Airway epithelial cell (primary cell): ENCODE measurements at places on chromosomes 6 and 20. TPM values are rescaled to one million over a fixed set of nuclear protein-coding genes. Genes with fewer than 3 reads are reported as not detected.

The KCNK16 gene
- total RNA-seq = not detected in 2 replicates

The VSTM2L gene
- total RNA-seq = 23.7 and 34.2 TPM in 2 replicates

The IYD gene
- total RNA-seq = 0.56 TPM in 1 of 2 replicates, not detected in the other

The EPB41L1 gene
- 9.0 and 11.7 TPM in 2 replicates for total RNA-seq

The CRYBG1 gene
- 71.6 and 94.2 TPM in 2 replicates for total RNA-seq

The PDE7B gene
- total RNA-seq = 0.05 and 0.21 TPM in 2 replicates

The FAM184A gene
- total RNA-seq = 0.14 and 0.19 TPM in 2 replicates

The OPN5 gene
- not detected in 2 replicates for total RNA-seq

The TAAR6 gene
- total RNA-seq = not detected in 2 replicates

The ACSS1 gene
- 1.3 and 2.8 TPM in 2 replicates for total RNA-seq

The LPA gene
- not detected in 2 replicates for total RNA-seq

The LGSN gene
- total RNA-seq = not detected in 2 replicates

The MOXD1 gene
- 0.88 and 1.6 TPM in 2 replicates for total RNA-seq

The CRISP3 gene
- total RNA-seq = 0.09 and 0.35 TPM in 2 replicates

The PCED1A gene
- 7.7 and 10.4 TPM in 2 replicates for total RNA-seq

The MUC21 gene
- total RNA-seq = 0.14 TPM in 1 of 2 replicates, not detected in the other

The ASIP gene
- not detected in 2 replicates for total RNA-seq

The SAMD5 gene
- total RNA-seq = 0.37 and 0.56 TPM in 2 replicates

The FRK gene
- 2.7 and 3.7 TPM in 2 replicates for total RNA-seq

The BACH2 gene
- total RNA-seq = 0.14 and 0.28 TPM in 2 replicates

The PACSIN1 gene
- total RNA-seq = not detected in 2 replicates

The FOXC1 gene
- total RNA-seq = 7.9 and 11.6 TPM in 2 replicates

The MICB gene
- total RNA-seq = 5.2 and 9.3 TPM in 2 replicates

The GPSM3 gene
- total RNA-seq = 6.3 and 7.2 TPM in 2 replicates

The COL20A1 gene
- total RNA-seq = not detected in 2 replicates

The RNF39 gene
- total RNA-seq = 3.3 and 4.9 TPM in 2 replicates

The BANF2 gene
- not detected in 2 replicates for total RNA-seq

The BNIP5 gene
- 0.21 TPM in 1 of 2 replicates, not detected in the other for total RNA-seq

The INSM1 gene
- total RNA-seq = not detected in 2 replicates

The SLC52A3 gene
- total RNA-seq = 0.42 and 0.71 TPM in 2 replicates

The RTF2 gene
- 47.3 and 51.6 TPM in 2 replicates for total RNA-seq
